ENCODE measurements at places on chromosomes 2 and 18. TPM values are rescaled to one million over a fixed set of nuclear protein-coding genes. Genes with fewer than 3 reads are reported as not detected.

BCL2 gene
- 19.6 TPM for total RNA-seq

HSPD1 gene
- total RNA-seq: 737 TPM

AMER3 gene
- total RNA-seq: not detected

UGT1A7 gene
- total RNA-seq: not detected

PLGLB1 gene
- 3.3 TPM for total RNA-seq

Data from A673 (cell line).